ENCODE measurements at places on chromosomes 6 and 20.

DNA sequence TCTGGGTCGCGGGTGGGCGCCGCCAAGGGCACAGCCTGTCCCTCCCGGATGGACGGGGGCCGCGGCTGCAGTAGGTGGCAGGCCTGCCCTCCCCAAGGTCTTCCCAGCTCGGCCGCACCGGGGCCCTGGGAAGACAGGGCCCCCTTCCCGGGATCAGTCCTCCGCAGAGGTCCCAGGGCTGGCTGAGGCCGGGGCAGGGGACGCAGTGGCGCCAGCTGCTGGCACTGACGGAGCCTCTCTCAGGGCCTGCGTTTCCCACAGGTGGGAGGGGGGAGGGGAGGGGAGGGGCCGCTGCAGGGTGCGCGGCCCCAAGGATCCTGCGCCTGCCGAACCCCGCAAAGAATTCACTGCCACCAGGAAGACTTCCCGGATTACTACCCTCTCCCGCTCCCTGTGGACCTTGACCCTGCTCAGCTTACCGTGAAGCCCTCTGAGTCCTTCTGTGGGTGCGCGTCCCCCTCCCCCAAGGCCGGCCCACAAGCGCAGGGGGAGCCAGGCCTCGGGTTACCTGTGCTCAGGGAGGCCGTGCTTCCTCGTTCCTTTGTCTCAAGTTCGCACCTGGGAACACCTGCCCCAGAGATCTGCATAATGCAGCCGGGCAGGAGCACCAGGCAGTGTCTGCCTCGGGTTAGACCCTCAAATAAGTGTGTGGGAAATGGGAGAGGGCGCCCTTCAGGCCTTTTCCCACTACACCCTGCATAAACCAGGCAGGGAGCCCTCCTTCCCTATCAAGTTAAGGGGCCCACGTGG, 5.1 kb downstream of the LZTS3 start:
- no peak overlapping the region for H3K27ac ChIP-seq
- H3K27me3 ChIP-seq, result no peaks in the 10 kb centered on the region
- H3K4me1 ChIP-seq, result peaks cover 22% of the 10 kb centered on the region
- peak overlapping the region; percentile 10 for H3K4me3 ChIP-seq
- H3K36me3 ChIP-seq, result no peaks in the 10 kb centered on the region

DNA sequence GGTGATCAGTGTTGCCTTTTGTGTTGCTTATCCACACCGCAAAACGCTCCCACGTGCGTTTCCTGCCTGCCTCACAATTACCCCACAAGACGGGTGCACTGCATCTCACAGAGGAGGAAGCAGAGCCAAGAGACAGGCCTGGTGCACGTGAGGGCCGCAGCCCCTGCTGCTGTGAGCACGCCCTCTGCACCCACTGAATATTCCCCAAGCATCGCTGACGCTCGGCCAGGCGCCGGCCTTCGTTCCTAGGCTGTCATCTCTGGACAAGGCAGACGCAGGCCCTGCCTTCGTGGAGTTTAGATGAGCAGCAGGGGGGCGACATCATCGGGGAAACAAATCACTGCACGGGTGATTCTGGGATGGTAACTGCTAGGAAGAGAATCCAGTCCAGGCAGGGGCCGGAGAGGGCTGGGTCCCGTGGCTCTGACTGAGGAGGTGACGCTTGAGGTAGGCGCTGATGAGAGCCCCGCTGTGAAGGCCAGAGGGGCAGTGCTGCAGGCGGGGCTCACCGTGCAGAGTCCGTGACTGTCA, 162.4 kb upstream of the QKI start:
- H3K4me1 ChIP-seq, result no peaks in the 10 kb centered on the region
- H3K36me3 ChIP-seq, result no peaks in the 10 kb centered on the region
- DNase-seq, result no peak
- no peak overlapping the region for H3K4me3 ChIP-seq
- H3K27ac ChIP-seq, result no peak overlapping the region

GRCh38 chr20:32478576-32478975, 106.6 kb downstream of the NOL4L start:
- no peak overlapping the region for H3K4me3 ChIP-seq
- H3K27ac ChIP-seq, result no peak overlapping the region
- H3K27me3 ChIP-seq, result no peaks in the 10 kb centered on the region

GRCh38 chr20:45174434-45175364, at the start of gene PI3:
Gene PI3 (plus strand): TSS chr20:45174902. CDS start chr20:45174923, 21 bp downstream.
- no peak within 1 kb of the TSS for H3K4me3 ChIP-seq
- no peaks in the 10 kb centered on the region for H3K27me3 ChIP-seq
- H3K4me1 ChIP-seq, result no peaks in the 10 kb centered on the region
- no peak within 1 kb of the TSS for H3K27ac ChIP-seq
- no peaks in the 10 kb centered on the region for H3K36me3 ChIP-seq

DNA sequence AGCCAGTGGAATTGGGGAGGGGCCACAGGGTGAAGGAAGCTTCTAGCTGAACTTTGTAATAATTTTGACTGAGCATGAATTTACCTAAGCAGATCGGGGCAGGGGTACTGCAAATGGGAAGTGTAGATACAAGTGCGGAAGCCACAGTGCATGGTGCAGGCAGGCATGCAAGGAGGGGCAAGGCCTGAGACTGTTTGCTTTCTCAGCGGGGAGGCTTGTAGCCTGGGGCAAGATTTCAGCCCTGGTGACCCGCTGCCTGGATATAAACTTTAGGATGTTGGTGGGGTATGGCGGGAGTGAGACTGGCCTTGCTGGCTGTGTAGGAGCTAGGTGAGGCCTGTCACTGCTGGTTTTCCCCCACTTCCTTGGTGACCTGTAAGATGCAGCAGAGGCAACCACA, 266.4 kb upstream of the PREP start:
- H3K27ac ChIP-seq, result no peak overlapping the region
- no peaks in the 10 kb centered on the region for H3K27me3 ChIP-seq
- H3K36me3 ChIP-seq, result no peaks in the 10 kb centered on the region
- DNase-seq, result no peak
- H3K4me3 ChIP-seq, result no peak overlapping the region

GRCh38 chr20:23541330-23541729, 27.0 kb downstream of the CST9L start:
- H3K36me3 ChIP-seq, result no peaks in the 10 kb centered on the region
- H3K4me3 ChIP-seq, result no peak overlapping the region
- no peaks in the 10 kb centered on the region for H3K4me1 ChIP-seq
- no peak overlapping the region for H3K27ac ChIP-seq
- no peak for DNase-seq

GRCh38 chr6:26428206-26428605, 12.1 kb upstream of the BTN3A3 start:
- H3K27ac ChIP-seq, result no peak overlapping the region
- peaks cover 4% of the 10 kb centered on the region for H3K36me3 ChIP-seq
- DNase-seq, result no peak
- peaks cover 27% of the 10 kb centered on the region for H3K4me1 ChIP-seq
- no peaks in the 10 kb centered on the region for H3K27me3 ChIP-seq

DNA sequence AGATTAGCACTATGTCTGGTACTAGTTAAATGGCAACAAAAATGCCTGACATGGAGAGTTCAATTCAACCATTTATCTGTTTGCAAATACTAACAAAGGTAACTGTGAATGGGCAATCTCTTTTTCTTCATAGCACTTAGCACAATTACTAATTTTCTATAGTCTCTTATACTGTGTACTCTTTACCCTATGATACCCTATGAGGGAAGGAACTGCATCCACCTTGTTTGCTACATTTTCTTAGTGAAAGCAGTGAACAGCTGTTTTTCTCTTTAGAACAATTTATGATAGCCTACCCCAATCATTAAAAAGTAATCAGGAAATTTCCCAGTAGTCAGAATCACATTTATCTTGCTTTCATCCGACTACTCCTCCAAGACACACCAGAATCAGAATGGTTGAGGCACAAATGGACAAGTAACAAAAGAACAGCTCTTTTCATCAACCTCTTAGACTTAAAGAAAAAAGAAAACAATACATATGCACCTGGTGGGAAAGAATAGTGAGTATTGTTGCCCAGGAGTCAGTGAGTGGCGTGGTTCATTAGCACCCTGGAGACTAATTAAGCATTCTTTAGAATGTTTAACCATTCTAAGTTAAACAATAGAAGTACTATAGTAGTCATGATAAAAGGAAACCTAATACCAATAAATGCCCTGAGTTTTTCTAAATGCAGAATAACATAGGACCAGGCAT, 16.7 kb downstream of the ZNF292 start:
- H3K4me1 ChIP-seq, result peaks cover 50% of the 10 kb centered on the region
- no peak overlapping the region for H3K4me3 ChIP-seq
- H3K27ac ChIP-seq, result no peak overlapping the region
- H3K36me3 ChIP-seq, result no peaks in the 10 kb centered on the region

- no peak for DNase-seq
- H3K4me3 ChIP-seq, result no peak overlapping the region
- H3K27me3 ChIP-seq, result no peaks in the 10 kb centered on the region
- H3K27ac ChIP-seq, result no peak overlapping the region
- no peaks in the 10 kb centered on the region for H3K4me1 ChIP-seq
Observed at GRCh38 chr20:11137688-11138087, 463.9 kb upstream of the JAG1 start.

DNA sequence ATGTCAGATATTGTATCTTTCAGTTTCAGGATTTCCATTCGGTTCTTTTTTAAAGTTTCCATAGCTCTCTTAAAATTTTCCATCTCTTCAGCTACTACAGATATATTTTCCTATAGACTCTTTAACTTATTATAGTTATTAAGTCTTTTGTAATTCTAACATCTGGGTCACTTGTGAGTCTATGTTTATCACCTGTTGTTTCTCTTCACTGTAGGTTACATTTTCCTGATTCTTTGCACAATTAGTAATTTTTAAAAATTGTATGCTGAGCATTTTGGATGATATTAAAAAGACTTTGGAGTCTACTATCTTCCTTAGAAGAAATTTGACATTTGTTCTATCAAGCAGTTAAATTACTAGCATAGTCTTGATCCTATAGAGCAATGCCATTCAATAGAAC, 140.7 kb downstream of the QRSL1 start:
- no peak for DNase-seq
- no peaks in the 10 kb centered on the region for H3K36me3 ChIP-seq
- no peak overlapping the region for H3K4me3 ChIP-seq
- H3K27ac ChIP-seq, result no peak overlapping the region
- H3K4me1 ChIP-seq, result peaks cover 14% of the 10 kb centered on the region

DNA sequence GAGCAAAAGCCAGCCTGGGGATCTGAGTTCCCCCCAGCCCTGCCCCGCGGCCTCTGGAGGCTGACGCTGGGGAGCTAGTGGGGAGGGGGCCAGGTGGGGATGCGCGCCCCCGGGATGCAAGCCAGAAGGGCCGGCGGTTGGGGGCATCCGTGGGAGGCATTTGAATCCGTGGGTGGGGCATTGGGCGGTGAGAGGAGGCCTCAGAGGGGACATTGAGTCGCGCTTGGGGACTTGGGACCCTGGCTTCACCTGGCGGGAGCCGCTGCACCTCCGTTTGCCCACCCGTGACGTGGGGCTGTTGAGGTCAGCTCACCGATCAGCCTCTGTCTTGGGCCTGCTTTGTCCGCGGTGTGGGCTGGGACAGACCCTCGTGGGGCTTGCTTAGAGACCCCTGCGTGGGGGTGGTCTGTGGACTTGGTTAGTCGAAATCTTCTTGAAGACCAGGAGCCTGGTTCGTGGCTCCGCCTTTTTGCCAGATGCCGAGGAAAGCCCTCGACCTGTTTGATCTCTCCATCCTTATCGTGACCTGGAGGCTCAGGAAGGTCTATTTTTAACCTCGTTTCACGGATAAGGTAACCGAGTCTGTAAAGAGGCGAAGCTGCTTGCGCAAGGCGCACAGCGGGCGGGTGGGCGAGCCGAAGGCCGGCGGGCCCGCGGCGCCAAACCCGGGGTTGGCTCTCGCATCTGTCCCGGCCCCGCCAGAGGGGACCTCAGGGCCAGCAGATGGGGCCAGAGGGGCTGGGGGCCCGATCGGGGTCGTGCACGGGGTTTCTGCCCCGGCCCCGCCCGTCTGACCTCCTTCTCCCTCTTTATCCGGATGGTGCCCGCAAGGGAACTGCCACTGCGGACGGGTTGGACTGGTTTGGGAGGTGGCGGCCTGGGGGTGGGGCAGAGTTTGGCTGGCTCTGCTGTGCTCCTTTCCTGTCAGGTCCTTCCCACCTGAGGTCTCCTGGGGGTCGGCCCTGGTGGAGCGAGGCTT, 8.3 kb downstream of the FAM110A start:
- H3K27me3 ChIP-seq, result no peaks in the 10 kb centered on the region
- peaks cover 51% of the 10 kb centered on the region for H3K4me1 ChIP-seq
- H3K27ac ChIP-seq, result peak overlapping the region; percentile 57
- H3K4me3 ChIP-seq, result peak overlapping the region; percentile 35

All from vagina (tissue), 2 donors.